ENCODE measurements at places on chromosomes 4 and X. TPM values are rescaled to one million over a fixed set of nuclear protein-coding genes. Genes with fewer than 3 reads are reported as not detected.
A peak's percentile ranks its signal among the peaks of the same experiment; 100 is the strongest.

DNA sequence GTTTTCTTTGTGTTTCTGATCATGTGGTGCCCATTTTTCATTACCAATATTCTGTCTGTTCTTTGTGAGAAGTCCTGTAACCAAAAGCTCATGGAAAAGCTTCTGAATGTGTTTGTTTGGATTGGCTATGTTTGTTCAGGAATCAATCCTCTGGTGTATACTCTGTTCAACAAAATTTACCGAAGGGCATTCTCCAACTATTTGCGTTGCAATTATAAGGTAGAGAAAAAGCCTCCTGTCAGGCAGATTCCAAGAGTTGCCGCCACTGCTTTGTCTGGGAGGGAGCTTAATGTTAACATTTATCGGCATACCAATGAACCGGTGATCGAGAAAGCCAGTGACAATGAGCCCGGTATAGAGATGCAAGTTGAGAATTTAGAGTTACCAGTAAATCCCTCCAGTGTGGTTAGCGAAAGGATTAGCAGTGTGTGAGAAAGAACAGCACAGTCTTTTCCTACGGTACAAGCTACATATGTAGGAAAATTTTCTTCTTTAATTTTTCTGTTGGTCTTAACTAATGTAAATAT lies 110.4 kb downstream of the IL13RA2 start:
- no peak for DNase-seq

DNA sequence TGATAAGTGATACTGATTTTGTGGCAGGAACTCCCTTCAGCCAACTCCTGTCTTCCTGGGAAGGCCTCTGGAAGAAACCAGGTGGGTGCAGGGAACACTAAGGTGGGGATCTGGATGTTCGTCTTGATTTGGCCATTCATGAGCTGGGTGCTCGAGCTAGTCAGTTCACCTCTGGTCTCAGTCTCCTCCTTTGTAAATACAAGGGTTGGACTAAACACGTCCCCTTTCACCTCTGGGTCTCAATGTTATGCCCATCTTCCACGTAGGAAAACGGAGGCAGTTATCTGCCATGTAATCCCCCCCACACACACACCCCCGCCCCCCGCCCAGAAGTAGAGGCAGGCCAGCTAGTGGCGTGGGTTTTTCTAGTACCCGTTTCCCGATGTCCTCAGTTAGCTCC lies 4.1 kb upstream of the RS1 start:
- DNase-seq, result no peak

DNA sequence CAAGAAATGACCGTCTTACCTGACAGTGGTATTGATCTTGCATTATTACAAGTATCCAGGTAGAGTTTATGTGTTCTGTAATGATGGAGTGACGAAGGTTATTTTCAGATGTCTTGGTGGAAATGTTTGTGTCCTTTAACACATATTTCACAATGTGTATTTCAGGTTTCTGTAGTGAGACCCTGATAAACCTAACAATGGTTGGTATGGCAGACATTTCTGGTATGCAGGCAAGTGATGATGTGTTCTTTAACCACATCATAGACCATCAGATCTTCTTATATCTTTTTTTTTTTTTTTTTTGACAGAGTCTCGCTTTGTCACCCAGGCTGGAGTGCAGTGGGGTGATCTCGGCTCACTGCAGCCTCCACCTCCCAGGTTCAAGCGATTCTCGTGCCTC lies 14.6 kb upstream of the ATXN3L start:
- no peak for DNase-seq

DNA sequence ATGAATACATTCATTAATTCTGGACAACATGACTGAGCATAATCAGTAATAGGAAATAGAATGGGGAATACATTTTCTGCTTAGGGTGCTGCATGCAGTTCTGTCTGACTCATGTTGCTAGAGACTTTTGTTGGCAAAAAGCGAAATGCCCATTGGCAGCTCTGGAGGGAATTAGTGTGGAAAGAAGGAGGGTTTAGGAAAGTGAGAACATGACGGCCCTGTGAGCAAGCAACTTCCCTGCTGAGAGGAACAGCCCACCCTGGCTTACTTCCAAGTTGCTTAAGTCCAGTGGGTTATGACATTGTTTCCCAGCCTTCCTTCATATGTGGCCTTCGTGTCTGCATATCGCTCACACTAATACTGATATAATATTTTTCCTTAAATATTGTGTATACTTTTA lies 13.8 kb downstream of the MAD2L1 start:
- DNase-seq, result peak; percentile 52

The CPZ gene
- 14.1 TPM for total RNA-seq

The CRLF2 gene
- 0.49 TPM for total RNA-seq

GRCh38 chr4:81698538-81699296 lies 227.0 kb upstream of the RASGEF1B start:
- no peak for DNase-seq

DNA sequence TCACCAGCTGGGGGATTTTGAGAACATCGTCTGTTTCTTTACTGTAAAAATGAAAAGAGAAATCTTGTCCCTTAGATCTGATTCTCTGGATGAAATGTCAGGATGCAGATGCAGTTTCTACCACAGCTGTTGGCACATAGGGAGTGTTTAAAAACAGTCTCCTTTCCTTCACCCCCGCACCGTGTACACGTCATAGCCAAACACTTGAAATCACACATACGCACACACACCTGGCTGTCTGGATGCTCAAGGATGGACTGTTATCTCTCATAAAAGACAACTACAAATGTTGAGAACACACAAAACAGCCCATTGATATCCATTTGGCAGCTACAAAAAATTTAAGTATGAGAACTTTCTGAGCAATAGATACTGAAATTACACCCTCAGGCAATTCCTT lies 275.8 kb upstream of the CLNK start:
- DNase-seq, result no peak

GRCh38 chr4:145044341-145044740 lies 53.7 kb downstream of the ANAPC10 start:
- DNase-seq, result no peak

- no peak for DNase-seq
Observed at GRCh38 chr4:161249779-161250440, 913.9 kb downstream of the FSTL5 start.

GRCh38 chr4:47010912-47011446 lies 17.6 kb upstream of the GABRA4 start:
- DNase-seq, result no peak

The TCEAL6 gene
- not detected for total RNA-seq

- DNase-seq, result no peak
Observed at GRCh38 chr4:17535906-17536305, 20.9 kb downstream of the CLRN2 start.

DNA sequence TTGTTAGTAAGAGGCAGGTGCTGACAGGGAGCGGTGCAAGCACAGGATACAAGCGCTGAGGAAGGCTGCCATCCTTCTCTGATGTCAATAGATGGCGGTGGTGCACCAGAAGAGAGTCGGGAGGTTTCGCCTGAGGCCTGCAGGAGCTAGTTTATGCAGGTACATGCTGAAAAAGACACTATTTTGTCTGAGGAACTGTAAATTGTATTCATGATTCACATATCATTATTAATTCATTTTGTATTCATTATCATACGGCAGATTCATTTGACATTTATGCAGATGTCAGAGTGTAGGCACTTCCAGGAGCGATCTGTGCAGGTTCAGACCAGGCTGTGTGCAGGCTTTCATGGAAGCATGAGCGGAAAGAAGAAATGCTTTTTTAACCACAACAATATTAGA lies 824.0 kb downstream of the STIM2 start:
- peak; percentile 28 for DNase-seq

GRCh38 chrX:69154051-69154450 lies 11.2 kb downstream of the PJA1 start:
- DNase-seq, result no peak

GRCh38 chr4:139889264-139889663 lies 223.6 kb downstream of the MGST2 start:
- no peak for DNase-seq

- no peak for DNase-seq
Observed at GRCh38 chrX:110284159-110284558, 33.7 kb downstream of the AMMECR1 start.

GRCh38 chr4:39970671-39971640 lies 6.8 kb downstream of the PDS5A start:
- DNase-seq, result no peak

The DCAF8L2 gene
- total RNA-seq, result not detected

- DNase-seq, result no peak
Observed at GRCh38 chrX:110568441-110568840, 209.8 kb downstream of the RTL9 start.

GRCh38 chr4:88908003-88908402 lies 149.0 kb downstream of the FAM13A start:
- DNase-seq, result no peak

GRCh38 chr4:76950956-76951671 lies 1.6 kb downstream of the SEPTIN11 start:
- peak; percentile 63 for DNase-seq

DNA sequence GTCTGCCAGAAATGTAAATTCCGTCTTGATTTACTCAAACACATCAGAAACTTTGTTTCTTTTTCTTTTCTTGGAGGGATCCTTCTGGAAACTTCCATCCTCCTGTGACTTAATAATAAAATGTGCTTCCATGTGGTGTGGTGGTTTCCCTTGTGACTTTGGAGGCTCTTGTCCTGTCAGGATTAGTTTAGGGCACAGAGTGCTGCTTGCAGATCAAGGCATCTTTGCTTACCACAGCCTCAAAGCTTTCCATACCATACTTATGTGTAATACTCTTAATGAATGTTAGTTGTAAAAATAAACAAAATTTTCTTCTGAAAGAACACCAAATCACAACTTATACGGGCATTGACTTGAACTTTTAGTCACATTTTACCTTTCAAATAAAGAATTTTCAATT lies 27.4 kb downstream of the GBA3 start:
- DNase-seq, result no peak

DNA sequence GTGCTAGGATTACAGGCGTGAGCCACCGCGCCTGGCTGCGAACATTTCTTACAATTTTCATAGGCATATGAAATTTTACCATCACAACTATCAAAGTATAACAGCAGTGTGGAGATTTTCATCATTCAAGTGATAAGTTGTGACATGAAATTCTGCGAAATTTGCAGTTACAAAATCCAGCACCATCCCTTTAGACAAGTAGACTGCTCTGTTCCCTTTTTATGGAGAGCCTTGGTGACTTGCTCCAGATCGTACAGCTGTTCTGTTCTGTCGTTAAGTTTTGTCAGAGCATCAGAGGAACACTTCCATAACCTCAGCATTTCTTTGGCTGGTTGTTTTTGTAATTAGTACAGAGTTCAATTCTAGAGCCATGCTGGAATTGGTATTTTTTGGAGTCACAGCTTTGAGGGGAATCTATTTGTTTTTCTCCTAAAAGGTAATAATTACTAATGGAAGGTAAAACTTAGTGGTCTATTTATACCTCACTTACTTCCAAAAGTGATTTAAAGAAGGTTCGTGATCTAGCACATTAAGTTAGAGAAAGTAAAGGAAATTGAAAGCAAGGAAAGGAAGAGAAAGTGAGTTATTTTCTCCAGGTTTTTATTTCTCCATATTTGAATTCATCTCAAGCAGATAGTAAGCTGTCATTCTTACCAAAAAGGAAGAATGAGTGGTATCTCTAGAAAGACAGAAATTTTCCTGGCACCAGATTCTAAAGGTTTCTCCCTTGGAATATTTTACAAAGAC lies 22.1 kb downstream of the ZRSR2 start:
- no peak for DNase-seq

The TRAPPC2 gene
- total RNA-seq, result 22.5 TPM

The PTCHD1 gene
- total RNA-seq, result 0.99 TPM

GRCh38 chr4:6767386-6767747 lies 15.2 kb upstream of the KIAA0232 start:
- DNase-seq, result no peak

- DNase-seq, result no peak
Observed at GRCh38 chrX:19121898-19122640, at the start of gene ADGRG2. TSS of gene ADGRG2 (minus strand) at chrX:19122468. CDS start at chrX:19068834, 53,634 bp downstream.

The LRIT3 gene
- total RNA-seq, result 0.10 TPM

The TMEM31 gene
- not detected for total RNA-seq

Measured in skin of body (tissue), 3 donors.